ENCODE measurements at places on chromosomes 7 and 10. TPM values are rescaled to one million over a fixed set of nuclear protein-coding genes. Genes with fewer than 3 reads are reported as not detected.

- DNase-seq: no peak
Observed at GRCh38 chr10:127375461-127375860, 173.6 kb upstream of the NPS start.

DNA sequence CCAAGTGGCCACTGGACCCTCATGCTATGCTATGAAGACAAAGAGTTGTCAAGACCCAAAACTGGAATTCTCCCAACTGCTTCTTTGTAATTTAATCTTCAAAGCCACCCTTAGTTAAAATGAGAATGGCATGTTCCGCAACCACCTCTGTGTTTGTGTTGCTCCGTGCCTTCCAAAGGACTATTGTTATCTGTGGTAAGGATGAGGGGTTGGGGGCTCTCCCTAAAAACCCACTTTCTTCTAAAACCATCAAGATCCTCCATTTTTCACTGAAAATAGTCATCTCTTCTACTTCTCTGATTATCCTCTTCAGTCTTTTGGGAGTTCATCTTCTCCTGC lies 222.1 kb upstream of the AOAH start:
- no peak for DNase-seq

The GET4 gene
- total RNA-seq: 19.1 TPM

The SPDYE6 gene
- not detected for total RNA-seq

- DNase-seq: no peak
Observed at GRCh38 chr10:69934768-69935167, 117.9 kb upstream of the MACROH2A2 start.
